ENCODE measurements at places on chromosomes 3 and 15.

DNA sequence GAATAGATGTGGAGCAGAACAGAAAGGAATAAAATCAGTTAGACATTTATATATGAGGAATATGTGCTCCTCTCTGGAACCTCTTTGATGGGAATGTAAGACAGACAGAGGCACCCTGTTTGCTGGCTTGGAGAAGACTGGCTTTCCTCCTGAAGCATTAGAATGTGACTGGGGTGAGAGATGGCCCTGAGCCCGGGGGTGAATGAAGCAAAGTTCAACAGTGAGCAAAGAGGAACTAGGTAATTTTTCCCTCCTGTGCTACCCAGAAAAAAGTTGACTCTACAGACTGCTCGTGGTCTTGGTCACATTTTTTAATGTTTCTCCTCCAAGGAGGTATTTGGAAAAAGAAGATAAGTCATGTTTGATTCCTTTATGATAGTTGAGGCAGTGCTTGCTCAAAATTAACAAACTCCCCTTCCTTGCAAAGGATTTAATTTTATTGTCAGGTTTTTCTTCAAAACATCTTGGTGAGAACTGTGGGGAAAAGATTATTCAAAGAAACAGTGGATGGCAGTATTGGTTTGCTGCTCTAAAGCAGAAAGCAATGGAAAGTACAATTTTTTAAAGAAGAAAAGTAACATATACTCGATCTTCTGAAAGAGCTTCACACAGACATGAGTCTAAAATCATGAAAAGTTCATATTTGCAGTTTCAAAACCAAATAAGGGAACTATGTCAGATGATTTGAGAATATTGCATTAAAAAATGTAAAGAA, 370.4 kb upstream of the CDIN1 start:
- no peak for DNase-seq

- no peak for DNase-seq
These were observed 149.4 kb upstream of the SLC6A11 start for GRCh38 chr3:10666621-10667020.

DNA sequence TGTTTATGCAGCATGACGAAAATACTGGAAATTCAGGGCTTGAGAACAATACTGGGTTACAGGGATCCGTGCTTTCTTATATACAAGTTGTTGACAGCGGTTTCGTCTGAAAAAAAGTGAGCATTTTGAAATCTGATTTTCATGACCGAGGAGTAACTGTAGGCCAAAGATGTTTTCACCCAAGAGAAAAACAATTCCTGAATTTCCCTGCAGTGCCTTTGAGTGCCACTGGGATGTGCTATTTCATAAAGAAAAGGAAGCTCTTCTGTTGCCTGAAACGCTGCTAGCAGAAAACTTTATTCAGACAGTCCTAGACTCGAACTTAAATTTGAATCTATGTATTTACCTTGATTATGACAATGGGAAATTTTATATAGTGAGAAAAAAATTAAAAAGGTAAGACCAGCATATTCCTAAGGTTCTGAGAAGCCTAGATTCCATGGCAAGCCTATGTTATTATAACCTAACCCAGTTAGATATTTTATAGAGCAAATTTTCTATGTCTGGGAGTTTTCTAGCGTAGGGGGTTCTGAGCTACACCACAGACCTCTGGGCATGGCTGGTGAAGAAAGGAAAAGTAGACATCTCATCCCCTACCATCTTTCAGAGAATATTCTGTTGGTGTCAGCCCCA, 30.2 kb downstream of the KCNAB1 start:
- DNase-seq: no peak

DNA sequence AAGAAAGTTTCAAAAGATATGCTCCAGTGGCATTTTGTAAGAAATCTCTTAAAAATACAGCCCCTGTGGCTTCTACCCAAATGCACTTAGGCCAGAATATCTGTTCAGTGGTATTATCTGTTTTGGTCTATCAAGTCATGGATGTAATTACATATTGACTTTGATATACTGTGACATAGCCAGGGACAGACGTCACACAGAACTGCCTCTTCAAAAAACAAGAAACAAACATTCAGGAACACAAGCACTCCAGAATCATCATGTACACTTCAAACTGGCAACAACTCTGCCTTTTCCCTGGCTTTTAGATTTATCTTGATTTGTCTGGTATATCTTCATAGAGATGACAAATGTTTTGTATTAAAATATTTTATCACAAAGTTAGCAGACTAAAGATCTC, 240.3 kb downstream of the IL5RA start:
- no peak for DNase-seq

DNA sequence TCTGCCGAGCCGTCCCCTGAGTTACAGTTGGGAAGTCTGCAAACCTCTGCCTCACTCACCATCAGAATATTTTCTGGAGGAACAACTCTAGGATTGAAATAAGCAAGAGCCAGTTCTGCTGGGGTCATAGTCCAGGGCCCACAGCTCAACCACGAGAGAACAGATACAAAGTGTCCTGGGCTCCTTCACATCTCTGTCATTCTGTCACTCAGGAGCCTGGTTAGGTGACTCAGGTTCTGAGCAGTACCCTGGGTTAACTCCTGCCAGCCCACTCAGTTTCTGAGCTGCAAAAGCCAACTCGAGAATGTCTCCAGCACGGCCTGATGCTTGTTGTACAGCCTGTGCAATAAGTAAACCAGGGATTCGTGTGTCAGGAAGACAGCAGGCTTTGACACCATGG, 155.7 kb downstream of the SLCO3A1 start:
- no peak for DNase-seq
